Esophagus muscularis mucosa (tissue), 4 donors: ENCODE measurements at places on chromosomes 3 and 15. TPM values are rescaled to one million over a fixed set of nuclear protein-coding genes. Genes with fewer than 3 reads are reported as not detected.

- H3K27me3 ChIP-seq: no peaks in the 10 kb centered on the region
- H3K27ac ChIP-seq: no peak overlapping the region
- H3K4me1 ChIP-seq: peaks cover 4% of the 10 kb centered on the region
- no peak overlapping the region for H3K4me3 ChIP-seq
Measured at GRCh38 chr3:32354362-32354778, 37.3 kb upstream of the CMTM7 start.

- DNase-seq: peak; percentile 57
- peaks cover 8% of the 10 kb centered on the region for H3K4me1 ChIP-seq
- no peak overlapping the region for H3K27ac ChIP-seq
- no peak overlapping the region for H3K4me3 ChIP-seq
Measured at GRCh38 chr3:53489386-53489785, 5.0 kb upstream of the CACNA1D start.

DNA sequence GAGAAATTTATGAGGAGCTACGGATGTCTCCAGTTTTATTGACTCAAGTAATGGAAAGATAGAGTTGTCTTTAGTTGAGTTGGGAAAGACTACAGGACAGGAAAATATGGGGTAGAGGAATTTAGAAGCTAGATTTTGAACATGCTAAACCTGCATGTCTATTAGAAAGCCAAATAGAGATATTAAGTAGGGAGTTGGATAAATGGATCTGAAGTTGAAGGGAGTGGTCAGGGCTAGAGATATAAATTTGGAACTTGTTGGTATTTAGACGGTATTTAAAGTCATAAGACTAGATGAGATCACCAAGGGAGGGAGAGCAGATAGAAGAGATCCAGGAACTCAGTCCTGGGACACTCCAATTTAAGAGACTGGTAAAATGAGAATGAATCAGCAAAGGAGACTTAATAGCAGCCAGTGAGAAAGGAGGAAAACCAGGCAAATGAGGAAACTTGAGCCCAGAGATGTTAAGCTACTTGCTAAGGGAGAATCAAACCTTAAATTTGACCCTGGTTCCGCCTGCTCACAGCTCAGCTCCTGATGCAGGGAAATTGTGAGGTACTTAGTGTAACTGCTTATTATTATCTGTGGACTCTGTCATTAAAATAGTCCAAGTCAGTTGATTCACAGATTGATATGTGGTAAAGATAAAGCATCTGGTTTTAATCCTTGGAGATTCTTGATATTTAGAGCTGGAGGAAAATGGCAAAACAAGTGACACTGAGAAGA lies 35.8 kb downstream of the ABI3BP start:
- no peaks in the 10 kb centered on the region for H3K36me3 ChIP-seq
- peak overlapping the region; percentile 46 for H3K27ac ChIP-seq
- no peaks in the 10 kb centered on the region for H3K27me3 ChIP-seq
- H3K4me3 ChIP-seq: no peak overlapping the region
- H3K4me1 ChIP-seq: peaks cover 13% of the 10 kb centered on the region

- peak overlapping the region; percentile 62 for H3K27ac ChIP-seq
- no peaks in the 10 kb centered on the region for H3K27me3 ChIP-seq
- peaks cover 12% of the 10 kb centered on the region for H3K36me3 ChIP-seq
- H3K4me1 ChIP-seq: peaks cover 46% of the 10 kb centered on the region
- H3K4me3 ChIP-seq: no peak overlapping the region
Measured at GRCh38 chr3:23959135-23959900, 14.2 kb downstream of the NR1D2 start.

DNA sequence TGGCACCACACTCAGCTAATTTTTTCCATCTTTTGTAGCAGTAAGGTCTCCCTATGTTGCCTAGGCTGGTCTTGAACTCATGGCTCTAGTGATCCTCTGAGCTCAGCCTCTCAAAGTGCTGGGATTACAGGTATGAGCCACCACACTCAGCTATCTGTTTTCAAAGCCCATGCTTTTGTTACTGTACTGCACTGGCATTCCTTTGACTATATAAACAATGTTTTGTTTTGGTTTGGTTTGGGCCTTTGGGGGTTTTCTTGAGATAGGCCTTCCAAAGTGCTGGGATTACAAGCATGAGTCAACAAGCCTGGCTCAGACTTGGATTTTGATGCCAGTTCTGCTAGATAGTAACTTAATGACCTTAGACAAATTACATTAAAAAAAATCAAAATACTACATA lies 89.7 kb upstream of the GK5 start:
- H3K4me3 ChIP-seq: no peak overlapping the region
- peaks cover 28% of the 10 kb centered on the region for H3K36me3 ChIP-seq
- H3K4me1 ChIP-seq: no peaks in the 10 kb centered on the region
- H3K27ac ChIP-seq: no peak overlapping the region
- H3K27me3 ChIP-seq: no peaks in the 10 kb centered on the region

DNA sequence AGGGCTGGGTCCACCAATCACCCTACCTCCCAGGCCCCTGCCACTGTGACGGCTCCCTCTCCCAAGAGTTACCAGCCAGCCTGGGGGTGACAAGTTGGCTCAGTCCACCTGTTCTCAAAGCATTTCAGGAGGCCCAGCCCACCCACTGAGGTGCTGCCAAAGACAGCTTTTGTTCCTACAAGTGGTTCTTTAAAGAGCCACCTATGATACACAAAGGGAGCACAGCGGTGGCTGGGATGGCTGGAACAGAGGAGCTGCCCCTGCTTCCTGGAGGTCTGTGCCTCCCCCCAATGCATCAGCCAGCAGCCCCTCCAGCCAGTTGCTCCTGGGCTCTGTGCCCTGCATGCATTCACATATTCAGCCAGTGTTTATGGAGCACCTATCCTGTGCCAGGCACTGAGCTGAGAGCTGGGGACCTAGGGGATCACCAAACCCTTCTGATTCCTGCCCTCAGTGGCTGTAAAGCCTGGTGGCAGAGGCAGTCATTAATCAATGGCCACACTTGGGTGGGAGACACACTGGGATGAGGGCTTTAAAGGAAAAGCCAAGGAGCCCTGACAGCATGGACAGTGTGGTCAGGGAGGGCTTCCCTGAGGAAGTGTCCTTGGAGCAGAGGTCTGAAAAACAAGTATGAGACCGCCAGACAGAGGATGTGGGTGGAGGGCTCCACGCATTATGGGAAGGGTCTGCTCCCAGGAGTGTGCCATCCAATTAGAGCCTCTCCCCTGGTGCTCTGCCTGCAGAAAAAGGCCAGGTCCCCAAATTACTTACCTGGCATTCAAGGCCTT lies 107.1 kb upstream of the LINGO1 start:
- no peaks in the 10 kb centered on the region for H3K36me3 ChIP-seq
- H3K27ac ChIP-seq: no peak overlapping the region
- H3K4me3 ChIP-seq: no peak overlapping the region
- no peak for DNase-seq
- no peaks in the 10 kb centered on the region for H3K4me1 ChIP-seq

DNA sequence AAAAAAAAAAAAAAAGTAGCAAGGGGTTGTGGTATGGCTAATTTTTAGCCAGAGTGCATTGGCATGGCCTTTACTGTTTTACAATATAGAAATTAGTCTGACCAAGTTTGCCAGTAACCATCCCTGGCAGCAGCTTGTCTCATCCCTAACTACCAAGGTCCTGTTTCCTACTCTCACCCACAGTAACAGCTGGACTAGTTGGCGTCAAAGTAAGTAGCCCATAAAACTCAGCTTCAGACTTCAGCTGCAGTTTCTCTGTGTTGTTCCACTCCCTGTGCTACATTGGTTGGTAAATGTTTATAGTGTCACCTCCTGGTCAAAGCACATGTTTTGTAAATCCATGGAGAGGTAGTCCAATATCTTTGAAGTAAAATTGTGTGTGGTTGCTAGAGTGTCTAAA lies 691.3 kb downstream of the ZPLD1 start:
- no peaks in the 10 kb centered on the region for H3K36me3 ChIP-seq
- no peak overlapping the region for H3K4me3 ChIP-seq
- no peaks in the 10 kb centered on the region for H3K27me3 ChIP-seq
- no peaks in the 10 kb centered on the region for H3K4me1 ChIP-seq

DNA sequence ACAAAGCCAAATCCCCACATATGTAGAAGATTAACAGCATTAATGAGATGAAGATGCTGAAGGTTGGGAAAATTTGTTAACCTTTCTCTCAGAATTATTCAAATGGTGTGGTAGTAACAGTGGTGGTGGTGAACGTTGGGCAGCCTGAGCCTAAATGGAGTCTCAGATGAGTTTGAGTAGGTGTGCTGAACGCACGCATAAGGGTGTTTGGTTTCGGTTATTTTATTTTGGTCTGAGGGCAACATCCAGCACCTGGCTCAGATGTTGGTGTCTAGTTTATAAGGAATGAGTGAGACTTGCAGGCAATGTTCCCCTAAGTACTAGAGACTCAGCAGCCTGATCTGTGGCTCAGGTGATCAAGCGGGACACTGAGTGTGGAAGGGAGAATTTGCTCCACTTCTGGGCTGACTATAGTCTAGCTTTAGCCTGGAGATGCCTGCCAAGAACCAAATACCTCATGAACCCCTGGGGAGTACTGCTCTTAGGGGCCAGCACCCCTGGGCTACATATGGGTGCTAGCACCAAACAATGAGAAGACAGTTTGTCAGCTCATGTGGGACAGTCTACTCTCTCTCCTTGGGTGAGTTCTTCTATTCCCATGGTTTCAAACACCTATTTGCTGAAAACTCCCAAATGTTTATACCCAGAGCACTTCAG lies 39.5 kb upstream of the ATP2C1 start:
- no peak for DNase-seq
- peaks cover 24% of the 10 kb centered on the region for H3K4me1 ChIP-seq
- no peaks in the 10 kb centered on the region for H3K36me3 ChIP-seq
- no peak overlapping the region for H3K4me3 ChIP-seq
- no peak overlapping the region for H3K27ac ChIP-seq

DNA sequence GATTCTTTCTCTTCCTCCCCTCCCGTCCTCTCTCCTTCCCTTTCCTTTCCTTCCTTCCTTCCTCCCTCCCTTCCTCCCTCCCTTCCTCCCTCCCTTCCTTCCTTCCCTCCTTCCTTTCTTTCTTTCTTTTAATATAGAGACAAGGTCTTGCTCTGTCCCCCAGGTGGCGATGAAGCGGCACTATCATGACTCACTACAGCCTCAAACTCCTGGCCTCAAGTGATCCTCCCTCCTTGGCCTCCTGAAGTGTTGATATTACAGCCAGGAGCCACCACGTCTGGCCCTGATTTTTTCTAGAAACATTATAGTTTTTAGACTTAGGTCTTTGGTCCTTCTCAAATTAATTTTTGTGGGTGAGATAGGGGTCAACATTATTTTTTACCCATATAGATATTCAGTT lies 15.5 kb downstream of the GRM2 start:
- peak; percentile 64 for DNase-seq
- no peaks in the 10 kb centered on the region for H3K27me3 ChIP-seq
- no peaks in the 10 kb centered on the region for H3K36me3 ChIP-seq
- H3K4me3 ChIP-seq: no peak overlapping the region
- no peak overlapping the region for H3K27ac ChIP-seq
- H3K4me1 ChIP-seq: no peaks in the 10 kb centered on the region

DNA sequence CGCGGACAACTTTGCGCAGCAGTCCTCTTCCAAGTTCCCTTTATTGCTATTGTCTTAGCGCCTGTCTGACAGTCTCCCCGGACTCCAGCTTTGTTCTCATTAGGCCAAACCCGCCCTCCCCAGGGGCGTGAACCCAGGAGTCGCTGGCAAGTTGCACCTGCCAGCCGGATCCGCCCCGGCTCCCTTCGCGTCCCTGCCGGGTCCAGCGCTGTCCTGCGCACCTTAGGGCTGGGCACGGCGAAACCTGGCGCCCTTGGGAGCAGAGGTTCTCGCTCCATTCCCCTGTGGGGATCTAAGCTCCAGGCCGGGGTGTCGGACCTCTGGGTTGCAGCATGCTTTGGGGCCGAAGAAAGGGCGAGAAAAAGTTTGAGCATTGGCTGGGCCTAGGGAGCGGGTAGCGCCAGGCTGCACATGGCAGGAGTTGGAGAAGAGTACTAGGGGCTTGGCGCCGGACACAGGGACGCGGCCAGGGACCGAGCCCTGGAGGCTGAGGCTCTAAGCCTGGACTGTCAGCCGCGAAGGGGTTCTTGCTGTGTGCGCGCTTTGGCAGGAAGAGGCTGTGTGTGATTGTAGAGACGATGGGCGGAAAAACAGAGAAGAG lies 335.1 kb upstream of the THRB start:
- H3K4me3 ChIP-seq: peak overlapping the region; percentile 71
- peaks cover 24% of the 10 kb centered on the region for H3K4me1 ChIP-seq
- no peaks in the 10 kb centered on the region for H3K36me3 ChIP-seq
- H3K27ac ChIP-seq: peak overlapping the region; percentile 82

- DNase-seq: no peak
- no peaks in the 10 kb centered on the region for H3K36me3 ChIP-seq
- H3K27ac ChIP-seq: no peak overlapping the region
- no peaks in the 10 kb centered on the region for H3K27me3 ChIP-seq
- no peaks in the 10 kb centered on the region for H3K4me1 ChIP-seq
Measured at GRCh38 chr15:69524814-69525213, 72.2 kb downstream of the RPLP1 start.

DNA sequence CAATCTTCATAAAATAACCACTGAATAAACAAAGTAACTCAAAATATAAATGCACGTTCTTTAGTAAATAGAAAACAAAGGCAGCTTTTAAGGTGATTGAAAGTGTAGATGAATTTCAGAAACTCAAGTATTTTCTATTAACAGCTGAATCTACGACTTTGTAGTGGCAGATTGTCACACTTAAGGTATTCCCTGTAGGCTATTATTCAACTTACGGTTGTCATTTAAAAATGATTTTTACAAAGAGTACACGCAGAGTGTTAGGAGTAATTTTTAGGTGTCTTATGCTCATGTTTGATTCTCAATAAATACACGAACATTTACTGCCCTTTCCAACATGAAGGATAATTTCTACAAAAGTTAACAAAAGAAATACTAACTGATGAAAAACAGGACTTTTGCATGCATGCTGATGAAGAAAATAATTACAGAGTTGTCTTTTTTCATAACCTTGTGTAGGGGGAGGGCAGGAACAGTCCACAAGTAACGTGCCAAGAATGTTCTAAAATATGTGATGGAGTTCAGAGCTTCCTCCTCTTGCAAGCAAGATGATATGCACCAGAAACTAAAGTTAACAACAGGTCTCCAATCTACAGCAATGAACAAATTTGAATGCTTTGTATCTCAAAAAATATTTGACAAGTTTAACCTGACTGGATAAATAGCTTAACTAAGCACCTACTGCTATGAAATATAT lies 16.7 kb downstream of the DCBLD2 start:
- DNase-seq: no peak
- peaks cover 34% of the 10 kb centered on the region for H3K4me1 ChIP-seq
- H3K27me3 ChIP-seq: no peaks in the 10 kb centered on the region
- H3K36me3 ChIP-seq: peaks cover 16% of the 10 kb centered on the region
- peak overlapping the region; percentile 3 for H3K27ac ChIP-seq
- H3K4me3 ChIP-seq: no peak overlapping the region

GRCh38 chr15:68691705-68692104 lies 112.9 kb downstream of the CORO2B start:
- H3K27me3 ChIP-seq: no peaks in the 10 kb centered on the region
- H3K4me1 ChIP-seq: peaks cover 5% of the 10 kb centered on the region
- H3K27ac ChIP-seq: no peak overlapping the region
- H3K4me3 ChIP-seq: no peak overlapping the region
- DNase-seq: no peak

GRCh38 chr15:65521350-65521749 lies 3.9 kb upstream of the DPP8 start:
- DNase-seq: no peak
- peaks cover 7% of the 10 kb centered on the region for H3K4me1 ChIP-seq
- H3K4me3 ChIP-seq: no peak overlapping the region
- no peaks in the 10 kb centered on the region for H3K27me3 ChIP-seq
- no peaks in the 10 kb centered on the region for H3K36me3 ChIP-seq

- no peak overlapping the region for H3K4me3 ChIP-seq
- H3K27ac ChIP-seq: no peak overlapping the region
- DNase-seq: no peak
- H3K36me3 ChIP-seq: no peaks in the 10 kb centered on the region
Measured at GRCh38 chr3:145801696-145802095, 359.3 kb downstream of the PLOD2 start.

Gene TRH
- not detected for total RNA-seq

Gene NEIL1
- total RNA-seq: 37.0 TPM

Gene SYNPR
- 0.17 TPM for total RNA-seq

Gene SERPINI2
- 1.2 TPM for total RNA-seq

Gene BNIP2
- 270 TPM for total RNA-seq

Gene GPR156
- 0.42 TPM for total RNA-seq

Gene GNAT1
- total RNA-seq: not detected

Gene GPR149
- total RNA-seq: not detected
